ENCODE measurements at places on chromosomes 7 and 10.

GRCh38 chr10:88989824-88990383 lies 694 bp upstream of the FAS start:
- DNase-seq, result peak; percentile 55

DNA sequence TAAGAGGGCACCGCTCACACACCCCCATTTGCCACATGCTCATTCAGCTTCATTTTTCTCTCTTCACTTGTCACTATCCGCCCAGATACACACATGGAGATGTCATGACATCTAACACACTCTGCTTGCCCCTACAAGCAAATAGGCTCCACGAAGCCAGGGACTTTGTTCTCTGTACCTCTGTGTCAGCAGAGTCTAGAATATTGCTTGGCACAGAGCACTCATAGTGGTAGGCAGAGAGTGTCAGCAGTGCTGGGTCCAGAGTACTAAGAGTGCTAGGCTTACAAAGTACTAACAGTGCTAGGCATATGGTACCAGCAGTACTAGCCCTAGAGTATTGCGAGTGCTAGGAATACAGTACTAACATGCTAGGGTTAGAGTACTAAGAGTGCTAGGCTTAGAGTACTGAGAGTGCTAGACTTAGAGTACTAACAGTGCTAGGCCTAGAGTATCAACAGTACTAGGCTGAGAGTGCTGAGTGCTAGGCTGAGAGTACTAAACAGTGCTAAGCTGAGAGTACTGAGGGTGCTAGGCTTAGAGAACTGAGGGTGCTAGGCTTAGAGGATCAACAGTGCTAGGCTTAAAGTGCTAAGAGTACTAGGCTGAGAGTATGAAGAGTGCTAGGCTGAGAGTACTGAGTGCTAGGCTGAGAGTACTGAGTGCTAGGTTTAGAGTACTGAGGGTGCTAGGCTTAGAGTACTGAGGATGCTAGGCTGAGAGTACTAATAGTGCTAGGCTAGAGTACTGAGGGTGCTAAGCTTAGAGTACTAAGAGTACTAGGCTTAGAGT lies 166.1 kb downstream of the PRKAG2 start:
- DNase-seq, result no peak

DNA sequence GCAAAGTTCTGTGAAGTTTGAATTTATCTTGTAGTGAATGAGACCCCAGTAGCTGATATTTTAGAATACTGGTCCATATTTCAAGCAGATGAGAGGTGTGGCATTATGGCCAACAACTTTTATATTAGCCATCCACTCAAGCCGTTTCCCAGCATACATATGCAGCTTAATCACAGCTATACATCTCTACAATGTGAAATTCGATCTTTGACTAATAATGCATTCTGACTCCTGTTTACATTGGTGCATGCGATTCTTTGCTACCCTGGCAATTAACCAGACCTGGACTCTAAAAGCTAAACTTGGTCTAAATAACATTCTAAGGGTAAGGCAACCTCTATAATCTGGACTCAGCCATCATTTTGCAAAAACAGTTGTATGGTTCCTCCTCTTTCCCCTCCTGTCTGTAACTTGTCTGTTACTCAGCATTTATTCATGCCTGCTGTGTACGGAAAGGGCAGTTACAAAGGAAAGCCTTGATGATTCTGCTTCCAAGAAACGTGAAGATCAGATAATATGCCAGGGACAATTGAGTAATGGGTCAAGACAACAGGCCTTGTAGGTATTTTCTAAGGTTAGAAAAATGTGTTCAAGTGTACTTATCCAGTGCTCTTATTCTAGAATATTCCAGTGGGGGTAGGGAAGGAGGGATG lies 50.6 kb downstream of the PNLIPRP2 start:
- DNase-seq, result no peak

GRCh38 chr10:55158633-55159032 lies 357.6 kb upstream of the PCDH15 start:
- no peak for DNase-seq

DNA sequence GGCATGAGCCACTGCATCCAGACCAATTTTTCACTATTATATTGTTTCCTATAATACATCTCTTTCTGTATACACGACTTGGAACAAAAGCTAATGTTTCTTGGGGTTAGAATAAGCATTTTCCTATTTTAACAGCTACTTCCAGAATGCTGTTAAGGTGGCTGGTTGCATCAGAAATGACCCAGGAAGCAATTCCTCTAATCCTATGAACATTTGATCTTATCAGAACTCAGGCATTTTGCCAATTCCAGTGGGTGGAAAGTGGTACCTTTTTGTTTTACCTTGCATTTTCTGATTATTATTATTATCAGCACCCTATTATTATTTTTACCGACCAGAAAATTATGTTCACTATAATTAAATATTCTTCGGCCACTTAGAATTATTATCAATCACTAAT lies 73.3 kb downstream of the NDUFB2 start:
- DNase-seq, result no peak

GRCh38 chr7:16063716-16064675 lies 357.3 kb downstream of the CRPPA start:
- no peak for DNase-seq

DNA sequence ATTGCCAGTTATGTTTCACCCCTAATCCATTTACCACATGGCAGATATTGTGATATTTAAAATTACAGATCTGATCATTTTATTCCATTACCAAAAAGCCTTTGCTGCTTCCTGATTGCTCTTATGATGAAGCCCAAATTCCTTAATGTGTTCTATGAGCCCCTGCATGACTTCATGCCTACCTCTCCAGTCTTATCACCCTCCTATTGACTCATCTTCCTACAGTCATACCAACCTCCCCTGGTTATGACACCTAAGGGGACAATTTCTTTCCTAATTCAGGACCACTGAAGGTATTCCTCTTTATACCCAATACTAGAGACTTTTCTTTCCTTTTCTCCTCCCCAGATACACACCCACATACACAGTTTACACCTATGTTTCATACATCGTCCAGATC lies 36.0 kb downstream of the TES start:
- DNase-seq, result no peak

DNA sequence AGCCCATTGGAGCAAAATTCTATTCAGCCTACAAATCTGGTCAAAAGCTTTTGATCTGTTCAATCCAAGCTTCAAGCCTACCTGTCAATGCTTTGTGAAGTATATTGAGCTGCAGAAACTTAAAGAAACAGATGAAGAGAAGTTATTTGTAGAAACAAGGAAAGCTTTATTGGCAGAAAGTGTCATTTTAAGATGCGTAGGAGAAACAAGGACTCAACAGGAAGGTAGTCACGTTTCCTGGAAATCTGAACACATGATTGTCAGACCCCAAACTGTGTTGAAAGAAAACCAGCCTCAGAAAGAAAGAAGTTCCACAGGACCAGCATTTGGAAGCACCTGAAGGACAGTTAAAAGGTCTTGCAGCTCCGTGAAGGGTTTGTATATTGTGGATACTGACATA lies 34.8 kb upstream of the PURB start:
- DNase-seq, result no peak

GRCh38 chr10:121213437-121213836 lies 362.3 kb downstream of the WDR11 start:
- DNase-seq, result no peak

DNA sequence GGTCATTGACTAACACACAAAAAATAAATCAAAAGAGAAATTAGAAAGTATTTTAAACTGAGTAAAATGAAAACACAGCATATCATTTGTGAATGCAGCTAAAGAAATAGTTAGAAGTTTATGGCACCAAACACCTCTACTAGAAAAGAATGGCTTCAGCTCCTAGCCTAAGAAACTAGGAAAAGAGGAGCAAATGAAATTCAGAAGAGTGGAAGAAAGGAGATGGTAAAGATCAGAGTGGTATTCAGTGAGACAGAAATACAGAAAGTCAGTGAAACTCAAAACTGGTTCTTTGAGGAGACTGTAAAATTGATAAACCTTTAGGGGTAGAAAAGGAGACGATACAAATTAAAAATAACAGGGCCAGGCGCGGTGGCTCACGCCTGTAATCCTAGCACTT lies 2.7 kb downstream of the EXOC6 start:
- no peak for DNase-seq

- DNase-seq, result no peak
These were observed 14.8 kb downstream of the THSD7A start for GRCh38 chr7:11817111-11817740.

GRCh38 chr7:155084969-155085368 lies 14.8 kb downstream of the HTR5A start:
- DNase-seq, result no peak

DNA sequence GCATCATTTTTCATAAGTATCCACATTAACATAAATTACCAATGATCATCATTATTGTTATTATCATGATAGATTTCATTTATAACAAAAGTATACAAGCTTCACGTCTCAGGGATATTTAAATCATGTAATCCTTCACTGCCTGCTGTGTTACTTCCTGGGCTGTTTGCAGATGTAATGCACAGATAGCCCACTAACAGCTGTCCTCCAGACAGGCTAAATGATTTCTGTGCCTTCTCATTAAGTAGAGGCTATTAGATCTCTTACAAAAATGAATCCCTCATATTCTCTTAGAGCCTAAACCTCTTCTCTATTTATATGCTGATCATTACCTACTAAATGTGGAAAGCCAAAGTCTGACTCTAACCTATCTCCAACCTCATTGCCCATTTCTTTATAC lies 9.3 kb downstream of the PCLO start:
- no peak for DNase-seq

DNA sequence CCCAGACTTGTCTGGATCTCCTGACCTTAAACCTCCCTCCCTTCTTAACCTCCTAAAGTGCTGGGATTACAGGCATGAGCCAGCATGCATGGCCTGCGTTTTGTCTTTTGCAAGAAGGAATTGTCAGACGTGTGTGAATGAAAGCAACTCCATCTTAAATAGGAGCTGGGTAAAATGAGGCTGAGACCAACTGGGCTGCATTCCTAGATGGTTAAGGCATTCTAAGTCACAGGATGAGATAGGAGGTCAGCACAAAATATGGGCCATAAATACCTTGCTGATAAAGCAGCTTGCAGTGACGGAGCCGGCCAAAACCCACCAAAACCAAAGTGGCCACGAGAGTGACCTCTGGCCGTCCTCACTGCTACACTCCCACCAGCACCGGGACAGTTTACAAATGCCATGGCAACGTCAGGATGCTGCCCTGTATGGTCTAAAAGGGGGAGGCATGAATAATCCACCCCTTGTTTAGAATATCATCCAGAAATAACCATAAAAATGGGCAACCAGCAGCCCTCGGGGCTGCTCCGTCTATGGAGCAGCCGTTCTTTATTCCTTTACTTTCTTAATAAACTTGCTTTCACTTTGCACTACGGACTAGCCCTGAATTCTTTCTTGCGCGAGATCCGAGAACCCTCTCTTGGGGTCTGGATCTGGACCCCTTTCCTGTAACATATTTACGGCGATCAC lies 41.2 kb upstream of the SDK1 start:
- DNase-seq, result no peak

DNA sequence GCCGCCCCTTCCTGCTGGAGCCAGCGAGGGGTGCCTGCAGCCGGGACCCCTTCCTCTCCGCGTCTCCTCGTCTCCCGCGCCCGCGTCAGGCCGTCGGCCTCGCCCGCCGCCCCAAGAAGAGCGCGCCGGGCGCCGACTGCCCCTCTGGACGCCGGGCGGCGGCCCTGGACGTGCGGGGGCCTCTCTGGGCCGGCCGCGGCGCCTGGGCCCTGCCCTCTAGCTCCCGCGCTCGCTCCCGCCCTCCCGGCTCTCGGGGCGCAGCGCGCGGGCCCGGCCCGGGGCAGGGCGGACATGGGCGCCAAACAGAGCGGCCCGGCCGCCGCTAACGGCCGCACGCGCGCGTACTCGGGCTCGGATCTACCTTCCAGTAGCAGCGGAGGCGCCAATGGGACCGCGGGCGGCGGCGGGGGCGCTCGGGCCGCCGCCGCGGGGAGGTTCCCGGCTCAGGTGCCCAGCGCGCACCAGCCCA lies 704 bp downstream of the ZNRF2 start:
- no peak for DNase-seq

DNA sequence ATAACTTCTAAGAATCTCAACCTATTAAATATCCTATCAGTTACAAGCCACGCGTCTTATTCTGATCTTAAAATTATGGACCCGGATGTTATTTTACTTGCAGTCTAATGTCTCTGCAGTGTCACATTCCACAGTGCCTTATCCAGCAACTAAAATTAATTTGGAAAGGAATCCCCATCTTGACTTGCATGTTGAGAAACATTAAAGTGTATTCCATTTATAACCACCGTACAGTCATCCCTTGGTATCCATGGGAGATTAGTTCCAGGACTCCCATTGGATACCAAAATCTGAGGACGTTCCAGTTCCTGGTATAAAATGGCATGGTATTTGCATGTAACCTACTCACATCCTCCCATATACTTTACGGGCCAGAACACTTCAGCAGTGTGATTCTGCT lies 194.7 kb downstream of the ARHGAP21 start:
- DNase-seq, result no peak

DNA sequence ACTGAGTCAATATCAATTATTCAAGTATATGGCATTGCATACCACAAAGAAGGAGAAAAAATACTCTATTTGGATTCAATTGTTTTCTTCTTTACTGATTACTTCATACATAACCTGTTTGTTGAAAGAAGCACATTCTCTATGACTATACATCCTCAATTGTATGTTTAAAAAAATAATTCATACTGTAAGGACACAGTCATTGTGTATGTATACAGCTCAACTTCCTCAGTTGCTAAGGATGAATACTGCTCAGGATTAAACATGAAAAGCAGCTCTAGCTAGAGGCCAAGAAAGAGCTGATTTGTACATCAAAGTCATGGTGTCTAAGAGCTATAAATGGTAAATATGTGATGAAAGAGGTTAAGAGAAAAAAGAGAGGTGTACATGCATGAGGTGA lies 15.8 kb upstream of the BPGM start:
- no peak for DNase-seq

DNA sequence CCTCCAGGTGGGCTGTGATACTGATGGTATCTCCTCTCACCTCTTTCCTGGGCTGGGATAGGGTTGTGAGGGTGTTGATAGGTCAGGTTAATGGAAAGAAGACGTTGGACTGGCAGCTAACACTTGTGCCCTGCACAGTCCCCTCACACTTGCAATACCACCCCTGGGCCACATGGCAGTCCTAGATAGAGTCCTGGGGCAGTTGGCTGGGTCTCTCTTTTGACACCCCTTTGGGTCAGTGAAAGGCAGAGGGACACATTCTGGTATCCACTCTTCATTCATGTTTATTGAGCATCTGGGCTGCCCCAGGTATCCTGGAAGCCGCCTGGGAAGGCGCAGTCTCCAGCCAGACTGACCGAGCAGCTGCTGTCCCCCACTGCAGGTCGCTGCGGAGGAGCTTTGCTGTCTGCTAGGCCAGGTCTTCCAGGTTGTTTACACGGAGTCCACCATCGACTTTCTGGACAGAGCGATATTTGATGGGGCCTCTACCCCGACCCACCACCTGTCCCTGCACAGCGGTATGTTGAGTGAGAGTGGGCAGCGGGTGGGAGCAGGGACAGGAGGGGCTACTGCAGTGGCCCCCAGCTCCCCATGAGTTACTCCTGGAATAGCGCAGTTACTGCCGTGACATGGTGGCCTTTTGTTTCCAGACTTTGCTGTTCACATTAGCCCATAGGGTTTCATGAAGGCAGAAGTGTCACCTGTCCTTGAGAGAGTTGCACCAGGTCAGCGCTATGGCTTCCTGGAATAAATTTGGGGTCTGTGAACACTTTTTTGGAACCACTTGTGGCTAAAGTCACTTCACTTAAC lies 19.1 kb downstream of the NACAD start:
- no peak for DNase-seq

Data from HL-60 (cell line).